ENCODE measurements at places on chromosomes 5 and 9. TPM values are rescaled to one million over a fixed set of nuclear protein-coding genes. Genes with fewer than 3 reads are reported as not detected.

Gene GRM6
- polyA plus RNA-seq: not detected

Gene SLC25A48
- 9.6 TPM for polyA plus RNA-seq

Gene SLC6A18
- polyA plus RNA-seq: not detected

Gene SOX30
- polyA plus RNA-seq: 0.01 TPM

Gene PCDHB7
- polyA plus RNA-seq: 0.16 TPM

Gene SPATA31C1
- polyA plus RNA-seq: not detected

Gene HTR1A
- not detected for polyA plus RNA-seq

Gene SYK
- polyA plus RNA-seq: 0.52 TPM

Gene ITK
- 0.18 TPM for polyA plus RNA-seq

Gene PCDHGA7
- polyA plus RNA-seq: 0.07 TPM

Gene MYO10
- polyA plus RNA-seq: 3.1 TPM

- peak; percentile 58 for DNase-seq
Observed at GRCh38 chr5:172919525-172920446, 39.4 kb upstream of the RPL26L1 start.

DNA sequence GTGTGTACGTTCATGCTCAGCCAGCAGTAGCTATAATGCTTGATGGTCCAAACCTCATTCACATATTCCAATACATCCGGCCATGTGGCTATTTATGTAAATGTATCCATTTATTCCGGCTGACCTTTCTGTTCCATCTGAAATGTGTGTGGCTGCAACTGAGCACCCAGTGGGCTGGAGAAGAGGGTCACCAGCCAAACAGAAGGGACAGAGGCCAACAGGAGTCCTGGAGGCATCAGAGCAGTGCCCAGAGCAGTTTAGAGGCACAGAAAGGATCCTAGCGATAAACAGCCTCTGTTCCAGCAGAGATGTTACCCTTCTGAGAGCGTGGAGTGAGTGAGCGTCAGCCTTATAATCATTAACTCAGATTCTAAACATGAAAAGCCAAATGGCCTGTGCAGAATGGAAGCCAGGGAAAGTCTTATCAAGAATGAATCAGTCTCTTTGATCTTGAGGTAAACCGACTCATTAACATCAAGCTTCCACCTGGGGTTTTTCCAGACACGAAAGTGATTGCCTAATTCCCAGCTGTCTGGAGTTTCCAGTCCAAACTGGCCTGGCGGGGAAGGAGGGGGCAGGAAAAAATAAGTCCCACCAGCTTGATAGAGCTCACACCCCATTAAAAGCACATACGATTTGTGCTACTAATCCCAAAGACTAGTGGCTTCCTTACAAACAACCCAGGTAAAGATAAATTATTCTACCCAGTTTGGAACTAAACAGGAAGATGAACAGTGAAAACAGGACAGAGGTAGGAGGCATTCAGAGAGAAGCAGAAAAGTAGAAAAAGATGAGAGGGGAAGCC lies 55.7 kb downstream of the SUSD1 start:
- DNase-seq: no peak

DNA sequence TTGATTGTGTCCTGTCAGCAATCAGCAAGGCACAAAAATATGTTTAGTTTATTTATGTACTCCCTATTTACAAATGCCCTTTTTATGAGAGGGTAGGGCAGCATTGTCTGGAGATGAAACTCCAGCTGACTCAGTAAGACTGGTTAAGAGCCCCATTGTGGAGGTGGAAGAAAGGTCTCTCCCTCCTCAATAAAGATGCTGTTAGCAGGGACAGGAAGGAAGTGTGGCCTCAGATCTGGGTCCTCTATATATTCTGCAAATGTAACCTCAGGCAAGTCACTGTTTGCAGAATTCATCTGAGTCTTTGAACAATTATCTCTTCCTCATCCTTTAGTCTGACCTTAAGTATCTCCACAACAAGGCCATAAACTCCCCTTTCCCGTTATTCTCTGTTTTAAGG lies 48.3 kb upstream of the TRAF1 start:
- no peak for DNase-seq

DNA sequence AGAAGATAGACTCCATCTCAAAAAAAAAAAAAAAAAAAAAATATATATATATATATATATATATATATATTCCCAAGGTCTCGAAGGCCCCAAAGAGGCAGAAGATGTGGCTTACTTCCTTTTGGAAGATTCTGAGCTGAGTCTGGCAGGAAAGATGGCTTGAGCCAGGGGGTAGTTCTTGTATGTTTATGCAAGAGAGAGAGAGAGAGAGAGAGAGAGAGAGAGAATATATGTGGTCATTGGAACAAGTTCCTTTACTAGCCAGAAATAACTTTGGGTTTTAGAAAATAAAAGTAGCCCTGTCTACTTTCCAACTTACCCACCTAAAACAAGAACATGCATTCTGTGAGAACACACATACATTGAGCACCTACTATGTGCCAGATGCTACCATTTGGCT lies 17.6 kb downstream of the NCS1 start:
- no peak for DNase-seq

- no peak for DNase-seq
Observed at GRCh38 chr5:105903069-105903468, 1767.7 kb downstream of the EFNA5 start.

DNA sequence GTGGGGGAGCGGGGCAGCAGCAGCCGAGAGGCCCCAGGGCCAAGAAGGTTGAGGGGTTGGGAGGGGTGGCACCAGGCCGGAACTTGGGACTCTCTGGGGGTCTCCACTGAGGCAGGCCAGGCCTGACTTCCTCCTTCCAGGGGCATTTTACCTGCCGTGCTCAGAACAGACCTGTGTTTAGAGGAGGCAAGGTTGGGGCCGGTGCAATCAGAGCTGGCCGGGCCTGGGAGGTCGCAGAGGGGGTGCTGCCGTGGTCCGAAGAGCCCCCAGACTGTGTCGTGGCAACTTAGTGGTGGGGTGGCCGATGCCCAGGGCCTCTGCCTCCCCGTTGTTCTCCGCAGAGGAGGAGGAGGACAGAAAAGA lies 21.8 kb downstream of the GLT6D1 start:
- no peak for DNase-seq

DNA sequence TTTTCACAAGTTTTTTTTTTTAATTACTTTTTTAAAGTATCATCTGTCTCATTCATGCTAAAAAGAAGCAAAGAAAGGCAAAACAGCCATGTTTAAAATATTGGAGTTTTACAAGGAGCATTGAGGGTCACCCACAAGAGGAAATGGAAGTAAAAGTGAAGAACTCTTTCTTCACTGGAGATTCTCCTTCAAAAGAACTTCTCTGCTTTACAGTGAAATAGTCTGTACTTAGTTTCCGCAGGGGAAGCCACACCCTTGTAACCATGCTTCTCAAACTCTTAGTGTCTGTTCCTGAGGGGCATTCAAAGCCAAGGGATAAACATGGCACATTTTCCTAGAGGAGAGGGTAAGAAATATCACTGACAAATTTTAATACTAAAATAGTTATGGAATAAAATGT lies 8.6 kb downstream of the C9orf72 start:
- no peak for DNase-seq

GRCh38 chr5:39428640-39429039 lies 3.9 kb upstream of the DAB2 start:
- no peak for DNase-seq

GRCh38 chr9:2170722-2171121 lies 155.6 kb downstream of the SMARCA2 start:
- no peak for DNase-seq

DNA sequence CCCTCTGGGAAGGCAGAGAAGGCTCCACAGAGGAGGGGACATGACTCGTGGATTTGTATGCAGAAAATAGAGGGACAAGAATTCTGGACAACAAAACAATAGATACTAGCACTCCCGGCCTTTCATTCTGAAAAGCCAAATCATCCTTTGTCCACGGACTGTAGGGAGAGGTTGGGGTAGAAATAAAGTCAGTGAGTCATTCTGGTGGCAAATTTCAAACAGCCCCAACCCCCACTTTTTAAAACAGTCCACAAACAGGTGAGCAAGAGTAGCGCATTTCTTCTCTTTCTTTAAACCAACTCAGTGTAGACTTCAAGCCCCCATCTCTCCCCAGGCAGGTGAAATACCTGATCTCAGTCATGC lies 56.1 kb downstream of the PTPDC1 start:
- no peak for DNase-seq

DNA sequence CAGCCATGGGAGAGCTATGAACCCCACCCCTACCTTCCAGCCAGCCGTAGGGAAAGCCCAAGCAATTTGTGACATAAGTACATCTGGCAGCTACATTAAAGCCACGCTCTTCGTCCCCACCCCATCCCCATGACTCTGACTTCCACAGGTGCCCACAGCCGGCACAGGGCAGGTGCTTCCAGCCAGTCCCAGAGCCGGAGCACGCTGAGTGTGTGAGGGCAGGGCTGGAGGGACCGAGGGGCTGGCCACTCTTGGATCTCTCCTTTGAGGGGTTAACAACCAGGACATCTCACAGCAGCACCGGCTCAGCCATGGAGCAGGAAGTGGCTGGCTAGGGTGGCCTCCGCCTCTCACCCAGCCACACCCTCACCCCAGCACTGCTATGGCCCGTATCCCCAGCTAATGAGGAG lies 2.4 kb upstream of the FAM78A start:
- no peak for DNase-seq

- DNase-seq: no peak
Observed at GRCh38 chr5:172672681-172673080, 31.6 kb downstream of the NEURL1B start.

DNA sequence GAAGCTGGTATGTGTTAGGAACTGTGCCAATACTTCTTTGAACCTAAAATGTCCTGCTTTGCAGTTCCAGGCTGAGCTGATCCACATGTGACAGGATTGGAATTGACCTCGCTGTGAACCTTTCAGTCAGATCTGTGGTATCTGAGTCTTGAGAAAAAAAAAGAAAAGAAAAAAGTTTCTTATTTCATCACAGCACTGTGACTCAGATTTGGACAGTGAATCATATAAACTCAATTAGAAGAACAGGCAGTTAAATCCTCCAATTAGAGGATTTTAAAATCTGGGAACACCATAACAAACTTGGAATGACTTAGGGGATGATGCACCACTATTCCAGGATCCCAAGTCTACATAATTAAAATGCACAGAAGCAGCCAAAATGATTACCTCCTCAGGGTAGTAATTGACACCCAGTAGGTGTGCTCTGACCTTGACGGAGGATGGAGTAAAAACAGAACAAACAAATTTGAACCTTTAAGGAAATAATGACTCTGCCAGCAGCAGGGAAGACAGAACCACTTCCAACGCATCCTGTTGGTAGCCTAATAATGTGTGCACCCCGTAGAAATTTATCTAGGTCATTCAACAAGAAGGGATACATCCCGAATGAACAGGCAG lies 57.8 kb upstream of the RAI14 start:
- DNase-seq: no peak

GRCh38 chr5:6452622-6453504 lies 4.2 kb downstream of the UBE2QL1 start:
- peak; percentile 81 for DNase-seq

DNA sequence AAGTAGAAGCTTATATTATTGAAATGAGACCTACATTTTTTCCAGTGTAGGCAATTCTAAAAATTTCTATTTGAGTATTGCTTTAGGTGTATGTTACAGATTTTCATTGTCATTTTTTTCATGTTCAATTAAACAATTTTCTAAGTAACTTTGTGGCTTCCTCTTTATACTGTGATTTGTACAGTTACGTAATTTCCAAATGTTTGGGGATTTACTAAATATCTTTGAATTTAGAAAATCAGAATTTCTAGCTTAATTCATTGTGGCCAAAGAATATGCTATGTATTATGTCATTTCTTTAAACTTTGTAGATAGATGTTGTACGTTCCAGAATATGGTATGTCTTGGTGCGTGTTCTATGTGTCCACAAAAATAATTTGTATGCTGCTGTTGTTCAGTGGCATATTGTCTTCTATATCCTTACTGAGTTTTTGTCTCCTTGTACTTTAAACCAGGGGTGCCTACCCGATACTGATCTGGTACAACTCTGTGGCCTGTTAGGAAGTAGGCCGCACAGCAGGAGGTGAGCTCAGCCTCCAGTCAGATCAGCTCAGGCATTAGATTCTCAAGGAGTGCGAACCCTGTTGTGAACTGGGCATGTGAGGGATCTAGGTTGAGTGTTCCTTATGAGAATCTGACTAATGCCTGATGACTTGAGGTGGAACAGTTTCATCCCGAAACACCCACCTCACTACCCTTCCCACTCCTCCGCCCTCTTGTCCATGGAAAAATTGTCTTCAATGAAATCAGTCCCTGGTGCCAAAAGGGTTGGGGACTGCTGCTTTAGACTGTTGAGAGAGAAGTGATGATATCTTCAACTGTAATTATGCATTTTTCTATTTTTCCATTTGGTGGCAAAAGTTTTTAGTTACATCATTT lies 63.5 kb downstream of the UBE2R2 start:
- no peak for DNase-seq

- DNase-seq: no peak
Observed at GRCh38 chr5:161369022-161369421, 177.5 kb downstream of the GABRB2 start.

GRCh38 chr9:4902135-4902475 lies 83.0 kb upstream of the JAK2 start:
- no peak for DNase-seq

GRCh38 chr5:74589204-74590056 lies 51.1 kb downstream of the ENC1 start:
- no peak for DNase-seq

DNA sequence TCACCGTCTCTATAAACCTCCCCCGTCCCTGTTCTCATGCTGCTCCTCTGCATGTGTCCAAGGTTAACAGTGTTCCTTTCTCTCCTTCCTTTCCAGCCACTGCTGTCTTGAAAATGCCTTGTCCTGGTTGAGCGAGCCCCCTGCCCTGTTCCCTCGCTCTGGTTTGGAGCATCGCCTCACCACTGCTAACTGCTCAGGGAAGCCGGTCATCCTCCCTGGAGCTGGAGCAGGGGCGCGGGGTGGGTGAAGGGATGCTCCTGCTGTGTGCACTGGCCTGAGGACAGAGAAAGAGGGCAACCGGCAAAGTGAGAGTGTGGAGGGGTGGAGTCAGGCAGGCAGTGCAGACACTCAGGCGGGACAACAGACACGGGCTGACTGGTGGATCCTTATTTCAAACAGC lies 19.4 kb downstream of the UBE2QL1 start:
- no peak for DNase-seq

DNA sequence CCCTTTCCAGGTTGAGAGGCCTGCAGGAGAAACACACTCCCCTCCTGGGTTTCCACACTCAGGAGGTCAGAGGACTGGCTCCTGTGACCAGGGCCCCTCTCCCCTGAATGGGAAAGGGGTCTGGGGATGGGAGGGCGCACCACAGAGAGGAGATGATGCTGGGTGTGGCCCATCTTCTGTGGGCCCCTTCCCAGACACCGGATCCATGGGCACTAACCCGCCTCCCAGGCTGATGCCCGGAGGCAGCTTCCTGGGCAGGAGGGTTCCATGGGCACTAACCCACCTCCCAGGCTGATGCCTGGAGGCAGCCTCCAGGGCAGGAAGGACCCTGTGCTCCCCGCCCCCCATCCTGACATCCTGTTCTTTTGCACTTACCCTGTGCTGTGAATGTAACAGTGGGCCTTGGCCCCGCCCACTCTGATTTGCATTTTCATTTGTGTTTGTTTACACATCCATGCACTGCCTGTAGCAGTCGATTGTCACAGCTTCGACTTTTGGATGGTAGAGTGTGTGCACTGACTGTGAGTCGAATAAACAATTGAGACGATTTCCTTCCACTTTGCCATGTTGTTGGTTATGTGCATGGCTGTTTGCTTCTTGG lies 9.3 kb upstream of the DOLPP1 start:
- DNase-seq: no peak

- DNase-seq: no peak
Observed at GRCh38 chr5:97670447-97670846, 487.4 kb upstream of the RIOK2 start.

- DNase-seq: no peak
Observed at GRCh38 chr5:124797665-124798087, 51.2 kb upstream of the ZNF608 start.
